Cortex of kidney (tissue), 1 donor: ENCODE measurements at places on chromosomes 4 and X.

GRCh38 chr4:67236788-67237187 is 308.5 kb downstream of the CENPC start:
- no peak for DNase-seq

GRCh38 chr4:25790024-25790423 is 72.8 kb downstream of the SEL1L3 start:
- DNase-seq, result no peak

DNA sequence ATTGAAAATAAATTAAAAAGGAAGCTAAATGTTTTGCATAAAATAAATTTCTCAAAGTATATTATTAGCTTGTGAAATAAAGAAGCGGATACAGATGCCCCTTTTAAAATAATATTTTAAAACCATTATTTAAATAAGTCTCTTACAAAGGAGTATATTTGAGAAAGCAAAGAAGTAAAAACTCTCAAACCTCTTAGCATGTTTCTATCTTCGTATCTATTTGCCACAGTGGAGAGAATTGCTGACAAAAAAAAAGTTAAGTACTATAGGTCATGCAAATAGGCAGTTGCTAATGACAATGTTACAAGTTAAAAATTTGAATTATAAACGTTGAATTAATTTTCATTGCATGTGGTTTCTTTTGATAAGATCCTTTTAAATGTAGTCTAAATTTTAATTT is 44.5 kb upstream of the PDGFRA start:
- DNase-seq, result no peak

DNA sequence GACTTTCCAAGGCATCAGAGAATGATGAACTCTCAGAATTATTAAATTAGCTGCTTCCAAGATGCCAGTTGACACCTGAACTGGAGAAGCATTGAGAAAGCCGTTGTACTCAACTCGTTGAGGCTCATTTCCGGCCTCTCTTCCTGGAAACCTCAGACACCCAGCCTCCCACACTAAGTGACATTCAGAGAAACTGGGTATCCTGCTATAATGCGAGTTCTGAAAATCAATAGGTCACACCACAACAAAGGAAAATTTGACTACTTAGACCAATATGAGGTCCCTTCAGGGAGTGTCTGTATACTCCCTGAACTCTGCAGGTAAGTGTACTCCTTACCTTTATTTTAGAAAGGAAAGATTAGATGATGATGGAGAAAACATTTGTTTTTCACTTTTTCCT is 51.2 kb downstream of the ENPEP start:
- DNase-seq, result no peak

DNA sequence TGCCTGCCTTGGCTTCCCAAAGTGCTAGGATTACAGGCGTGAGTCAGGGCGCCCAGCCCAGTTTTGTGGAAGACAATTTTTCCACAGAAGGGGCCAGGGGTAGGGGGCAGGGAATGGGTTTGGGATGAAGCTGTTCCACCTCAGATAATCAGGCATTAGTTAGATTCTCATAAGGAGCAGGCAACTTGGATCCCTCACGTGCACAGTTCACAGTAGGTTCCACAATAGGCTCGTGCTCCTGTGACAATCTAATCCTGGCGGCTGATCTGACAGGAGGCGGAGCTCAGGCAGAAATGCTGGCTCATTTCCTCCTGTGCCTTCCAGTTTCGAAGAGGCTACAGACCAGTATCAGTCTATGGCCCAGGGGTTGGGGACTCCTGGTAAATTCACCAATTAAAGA is 491.6 kb upstream of the AADAT start:
- DNase-seq, result no peak

- DNase-seq, result no peak
Observed at GRCh38 chr4:148391056-148391455, 51.2 kb downstream of the NR3C2 start.

DNA sequence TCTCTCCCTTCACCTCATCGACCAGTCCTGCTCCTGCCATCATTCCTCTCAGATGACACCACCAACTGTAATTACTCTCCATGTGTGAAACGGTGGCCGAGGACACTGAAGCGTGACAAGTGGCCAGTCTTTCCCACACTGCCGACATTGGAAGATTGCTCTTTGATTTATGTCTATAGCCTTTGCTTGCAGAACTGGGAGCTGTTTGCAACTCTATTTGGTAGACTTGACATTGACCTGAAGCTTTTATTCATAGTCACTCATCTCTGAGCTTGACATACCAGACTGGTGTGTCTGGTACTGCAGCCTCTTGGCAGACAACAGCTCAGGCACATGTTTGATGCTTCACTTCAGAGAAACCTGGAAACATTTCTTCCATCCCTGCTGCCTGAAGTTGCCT is 121.8 kb upstream of the GALNT7 start:
- no peak for DNase-seq

GRCh38 chrX:110327336-110327735 is 9.5 kb upstream of the AMMECR1 start:
- DNase-seq, result no peak

DNA sequence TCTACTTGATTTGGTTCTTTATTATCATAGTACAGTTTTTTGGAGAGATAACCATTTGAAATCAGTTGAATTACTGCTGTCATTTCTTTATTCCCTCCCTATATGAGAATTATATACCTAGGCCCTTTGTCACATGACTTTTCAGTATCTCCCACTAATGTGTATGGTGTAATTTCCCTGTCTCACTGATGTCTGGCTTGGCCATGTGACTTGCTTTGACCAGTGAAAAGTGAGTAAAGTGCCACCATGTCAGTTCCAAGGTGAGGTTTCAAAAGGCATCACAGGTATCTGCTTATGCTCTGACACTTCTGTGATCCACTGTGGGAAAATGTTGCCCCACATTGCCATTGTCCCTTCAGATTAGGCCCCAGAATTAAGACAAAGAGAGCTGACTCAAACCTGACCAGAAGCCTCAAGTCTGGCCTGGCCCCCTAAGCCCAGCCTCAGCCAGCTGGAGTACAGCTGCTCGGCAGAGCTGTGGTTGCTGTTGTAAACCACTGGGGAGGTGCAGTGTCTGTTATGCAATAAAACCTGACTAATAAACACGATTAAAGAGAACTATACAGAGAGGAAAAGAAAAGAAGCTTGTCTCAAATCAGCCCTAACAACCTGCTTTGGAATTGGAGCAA is 27.5 kb downstream of the SETD7 start:
- no peak for DNase-seq

DNA sequence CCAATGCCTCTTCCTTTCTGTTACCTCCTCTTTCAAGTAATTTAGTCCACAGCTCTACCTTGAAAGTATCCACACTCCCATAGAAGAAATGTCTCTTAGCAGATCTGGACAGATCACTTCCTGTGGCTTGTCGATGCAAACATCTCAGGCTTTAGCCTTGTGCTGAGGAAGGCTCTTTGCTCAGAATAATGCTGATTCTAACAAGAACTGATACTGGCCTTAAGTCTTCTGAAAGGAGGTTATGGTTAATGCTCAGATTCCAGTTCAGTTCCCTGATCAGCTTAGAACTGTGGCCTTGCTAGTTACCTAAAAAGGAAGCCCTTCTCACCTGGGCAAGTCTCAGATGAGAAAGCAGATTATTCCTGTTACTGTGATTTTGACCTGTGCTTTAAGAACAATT is 230.1 kb upstream of the FAT4 start:
- no peak for DNase-seq

- no peak for DNase-seq
Observed at GRCh38 chr4:43932448-43932847, 516.2 kb downstream of the KCTD8 start.

GRCh38 chr4:170202721-170203120 is 113.0 kb upstream of the AADAT start:
- no peak for DNase-seq

- DNase-seq, result no peak
Observed at GRCh38 chr4:82031376-82031927, 342.3 kb downstream of the HNRNPD start.

- DNase-seq, result no peak
Observed at GRCh38 chr4:121951521-121952110, at the start of gene TRPC3. TSS of gene TRPC3 (minus strand) at chr4:121952060. CDS start at chr4:121951680, 380 bp downstream.

GRCh38 chr4:152784490-152785350 is 5.0 kb downstream of the ARFIP1 start:
- no peak for DNase-seq

DNA sequence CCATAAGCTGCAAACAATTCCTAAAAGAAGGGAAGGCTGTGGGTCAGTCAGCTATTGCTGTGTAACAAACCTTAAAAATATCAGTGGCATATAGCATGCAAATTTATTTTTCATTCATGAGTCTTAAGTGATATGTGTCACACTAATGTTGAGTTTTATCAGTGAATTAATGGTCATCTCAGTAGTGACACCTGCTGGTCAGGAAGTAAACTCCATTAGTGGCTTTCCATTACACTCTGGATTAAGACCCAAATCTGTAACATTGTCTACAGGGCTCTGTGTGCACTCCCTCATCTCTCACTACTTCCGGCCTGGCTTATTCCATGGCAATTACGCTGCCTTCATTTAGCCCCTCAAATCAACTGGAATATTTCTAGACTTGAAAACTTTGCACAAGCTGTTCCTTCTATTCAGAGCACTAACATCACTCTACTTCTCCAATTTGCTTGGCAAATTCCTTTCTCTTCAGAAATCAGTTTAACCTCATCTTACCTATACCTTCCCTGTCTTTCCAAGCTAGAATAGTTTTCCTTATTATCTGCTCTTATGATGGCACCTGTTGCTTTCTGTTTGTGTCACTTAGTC is 217.3 kb upstream of the TAPT1 start:
- no peak for DNase-seq

DNA sequence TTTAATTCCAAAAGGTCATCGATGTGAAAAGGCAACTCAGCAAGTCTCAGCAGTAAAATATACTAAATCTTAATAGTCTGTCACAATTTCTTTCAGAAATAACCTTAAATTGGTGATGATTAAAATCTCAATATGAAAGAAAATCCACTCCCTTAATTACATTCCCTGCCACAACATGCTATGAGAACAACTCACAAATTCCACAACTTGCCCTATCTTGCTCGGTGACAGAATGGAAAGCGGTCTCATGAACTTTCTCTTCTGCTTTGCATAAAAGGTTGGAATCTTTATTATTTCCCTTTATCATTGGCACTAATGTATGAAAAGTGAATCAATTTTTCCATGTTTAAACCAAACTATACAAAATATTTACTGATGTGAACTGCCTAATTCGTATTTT is 380.8 kb downstream of the TMA16 start:
- DNase-seq, result no peak

GRCh38 chrX:130676861-130677260 is 226.1 kb downstream of the ENOX2 start:
- DNase-seq, result no peak

GRCh38 chr4:184392316-184392715 is 82.0 kb downstream of the IRF2 start:
- DNase-seq, result no peak

- DNase-seq, result no peak
Observed at GRCh38 chr4:80610845-80611677, 275.5 kb downstream of the CFAP299 start.

DNA sequence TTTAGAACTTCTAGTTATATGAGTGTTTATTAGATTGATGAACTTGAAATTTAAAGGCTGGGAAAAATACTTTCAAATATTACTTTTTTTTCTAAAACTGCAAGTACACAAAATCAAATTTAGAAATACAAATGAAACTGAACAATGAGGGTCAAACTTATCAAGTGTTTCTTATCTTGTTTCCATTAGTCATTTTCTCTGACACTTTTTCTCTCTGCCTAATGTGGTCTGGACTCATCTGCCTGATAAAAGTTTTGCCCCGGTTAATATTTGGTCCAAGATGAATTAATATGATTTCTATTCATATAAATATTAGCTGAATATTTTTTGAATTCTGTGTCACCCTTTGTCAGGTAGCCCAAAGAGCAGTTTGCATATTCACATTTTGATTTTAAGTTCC is 8.7 kb upstream of the HPGDS start:
- DNase-seq, result no peak

GRCh38 chr4:74660866-74661265 is 133.5 kb downstream of the BTC start:
- no peak for DNase-seq

GRCh38 chr4:107718351-107718965 is 1.6 kb downstream of the PAPSS1 start:
- no peak for DNase-seq

- DNase-seq, result no peak
Observed at GRCh38 chr4:172758586-172759340, 409.8 kb upstream of the GALNT7 start.

DNA sequence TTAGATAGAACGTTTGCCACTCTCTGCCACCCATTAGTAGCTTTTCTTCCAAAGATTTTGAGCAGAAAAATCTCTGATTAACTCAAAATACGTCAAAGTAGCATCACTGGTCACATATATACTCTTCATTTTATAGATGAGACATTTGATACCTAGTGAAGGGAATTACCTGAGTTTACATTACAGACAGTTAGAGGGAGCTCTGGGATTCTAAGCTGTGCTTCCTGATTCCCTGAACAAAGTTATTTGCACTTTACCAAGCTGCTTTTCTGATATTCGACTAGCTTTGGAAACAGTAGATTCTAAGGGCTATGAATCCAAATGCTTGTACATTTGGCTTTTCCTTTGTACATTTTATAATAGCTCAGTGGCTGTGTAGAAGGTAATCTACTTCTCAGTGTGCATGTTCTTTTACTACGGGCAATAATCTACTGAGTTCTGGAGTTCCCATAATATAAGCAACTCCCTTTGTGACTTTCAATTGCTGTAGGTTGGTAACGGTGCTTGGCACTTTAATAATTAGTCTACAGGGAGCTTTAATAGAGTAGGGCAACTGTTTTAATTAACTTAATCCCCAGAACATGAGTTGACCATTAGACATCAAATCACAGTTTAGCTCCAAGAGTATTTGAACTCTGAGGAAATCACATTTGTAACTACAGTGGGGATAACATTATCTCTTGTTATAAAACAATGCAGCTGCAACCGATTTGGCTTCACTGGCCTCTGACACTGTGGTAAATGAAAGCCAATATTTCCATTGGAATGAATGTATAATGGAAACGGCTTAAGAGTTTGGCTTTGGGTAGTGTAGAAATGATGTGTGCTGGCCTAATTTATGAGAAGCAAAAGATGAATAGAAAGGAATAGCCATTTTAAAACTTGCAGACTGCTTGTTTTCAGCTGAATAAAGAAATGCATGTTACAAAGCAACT is 1602.4 kb downstream of the STIM2 start:
- DNase-seq, result no peak

- no peak for DNase-seq
Observed at GRCh38 chrX:40314070-40314469, 216.3 kb upstream of the BCOR start.

DNA sequence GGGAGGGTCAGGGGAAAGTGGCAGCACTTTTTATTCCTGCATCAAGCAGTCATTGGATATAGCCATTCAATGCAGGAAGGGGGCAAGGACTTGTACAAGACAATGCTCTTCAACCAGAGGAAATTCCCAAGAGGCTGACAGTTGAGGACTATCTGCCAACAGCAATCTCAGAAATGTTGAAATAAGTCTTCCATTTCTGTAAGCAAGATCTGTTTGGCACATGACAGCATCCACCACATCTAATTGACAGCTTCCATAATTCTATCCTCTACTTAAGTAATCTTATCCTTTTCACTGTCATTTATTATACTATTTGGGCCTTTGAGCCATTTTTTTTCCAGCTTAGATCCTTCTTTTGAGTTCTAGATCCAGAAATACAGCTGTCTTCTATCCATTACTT is 110.7 kb downstream of the CFAP299 start:
- no peak for DNase-seq
